ENCODE measurements at places on chromosomes 16 and 17.

- DNase-seq: peak; percentile 84
Measured at GRCh38 chr17:6413065-6413464, 21.9 kb downstream of the AIPL1 start.

GRCh38 chr16:3328643-3329042 is 23.3 kb downstream of the ZNF75A start:
- peak; percentile 27 for DNase-seq

- DNase-seq: peak; percentile 47
Measured at GRCh38 chr17:71118039-71118438, 948.7 kb downstream of the KCNJ2 start.

DNA sequence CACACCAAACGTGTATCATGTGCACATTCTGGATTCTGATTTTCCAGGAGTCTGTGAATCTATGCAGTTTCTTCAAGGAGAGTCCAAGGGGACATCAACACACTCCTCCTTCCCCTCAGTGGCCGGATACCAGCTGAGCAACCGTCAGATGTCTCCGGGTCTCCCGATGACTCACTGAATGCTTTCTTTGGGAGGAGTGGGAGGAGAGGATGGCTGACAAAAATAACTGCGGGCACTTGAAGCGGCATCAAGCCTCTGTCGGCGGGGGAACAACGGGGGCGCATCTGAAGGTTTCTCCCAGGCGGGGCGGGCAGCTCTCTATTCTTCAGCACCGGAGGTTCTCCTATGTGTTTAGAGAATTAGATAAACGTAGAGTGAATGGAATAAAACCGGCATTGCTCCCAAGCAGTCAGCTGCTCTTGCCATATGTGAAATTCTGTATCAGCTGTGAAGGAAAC is 24.6 kb upstream of the LRRC75A start:
- DNase-seq: no peak

DNA sequence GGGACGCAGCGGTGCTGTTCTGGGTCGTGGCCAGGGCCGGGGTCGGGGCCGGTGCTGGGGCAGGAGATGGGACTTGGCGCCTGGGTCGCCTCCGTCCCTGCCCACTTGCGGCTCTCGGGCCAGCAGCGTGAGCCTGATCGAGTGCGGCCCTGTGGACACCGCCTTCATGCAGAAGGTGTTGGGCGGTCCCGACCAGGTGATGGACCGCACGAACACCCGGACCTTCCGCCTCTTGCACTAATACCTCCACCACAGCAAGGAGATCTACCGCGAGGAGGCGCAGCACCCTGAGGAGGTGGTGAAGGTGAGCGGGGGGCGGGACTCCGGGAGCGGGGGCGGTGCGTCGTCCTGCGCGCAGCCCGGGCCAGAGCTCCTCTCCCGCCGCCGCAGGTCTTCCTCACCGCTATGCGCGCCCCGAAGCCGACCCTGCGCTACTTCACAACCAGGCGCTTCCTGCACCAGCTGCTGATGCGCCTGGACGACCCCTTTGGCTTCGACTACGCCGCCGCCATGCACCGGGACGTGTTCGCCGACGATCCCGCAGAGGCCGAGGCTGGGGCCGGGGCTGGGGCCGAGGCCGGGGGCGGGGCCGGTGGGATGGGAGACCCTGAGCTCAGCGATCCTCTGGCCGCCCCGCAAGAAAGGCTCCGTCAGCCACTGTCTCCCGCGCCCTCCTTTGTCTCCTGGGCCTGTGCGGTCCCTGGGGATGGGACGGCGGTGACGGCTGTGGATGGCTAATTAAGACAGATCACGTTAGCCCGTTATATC is 4.5 kb upstream of the HSD17B1 start:
- peak; percentile 96 for DNase-seq

DNA sequence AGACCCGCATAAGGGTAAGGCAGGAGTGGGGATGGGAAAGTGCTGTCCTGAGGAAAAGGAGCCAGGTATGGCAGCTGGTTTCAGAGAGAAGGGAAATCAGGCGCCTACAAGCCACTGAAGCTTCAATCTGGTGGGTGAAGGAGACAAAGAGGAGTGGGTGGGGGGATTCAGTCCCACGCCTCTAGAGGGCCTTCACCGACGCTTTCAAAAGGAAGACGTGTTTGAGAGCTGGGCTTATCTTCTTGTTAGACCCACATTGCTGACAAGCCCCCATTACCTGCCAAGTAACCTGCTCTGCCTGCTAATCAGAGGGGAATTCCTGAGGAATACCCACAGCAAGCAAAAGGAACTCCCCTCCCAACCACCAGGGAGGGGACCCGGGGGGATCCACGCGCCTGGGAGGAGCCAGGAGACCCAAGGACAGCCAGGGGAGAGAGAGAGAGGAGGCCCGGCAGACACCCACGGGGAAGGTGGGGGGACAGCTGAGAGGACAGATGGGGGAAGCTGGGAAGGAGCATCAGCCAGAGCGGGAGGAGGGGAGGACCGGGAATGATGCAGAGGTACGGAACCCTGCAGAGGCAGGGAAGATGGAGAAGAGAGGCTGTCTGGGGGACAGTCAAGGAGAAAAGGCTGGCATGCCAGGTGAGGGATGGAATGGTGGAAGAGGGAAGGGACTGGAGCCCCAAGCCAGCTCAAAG is 1.0 kb downstream of the MTMR4 start:
- no peak for DNase-seq

- DNase-seq: peak; percentile 57
Measured at GRCh38 chr16:19520861-19521331, 1.0 kb downstream of the GDE1 start.

DNA sequence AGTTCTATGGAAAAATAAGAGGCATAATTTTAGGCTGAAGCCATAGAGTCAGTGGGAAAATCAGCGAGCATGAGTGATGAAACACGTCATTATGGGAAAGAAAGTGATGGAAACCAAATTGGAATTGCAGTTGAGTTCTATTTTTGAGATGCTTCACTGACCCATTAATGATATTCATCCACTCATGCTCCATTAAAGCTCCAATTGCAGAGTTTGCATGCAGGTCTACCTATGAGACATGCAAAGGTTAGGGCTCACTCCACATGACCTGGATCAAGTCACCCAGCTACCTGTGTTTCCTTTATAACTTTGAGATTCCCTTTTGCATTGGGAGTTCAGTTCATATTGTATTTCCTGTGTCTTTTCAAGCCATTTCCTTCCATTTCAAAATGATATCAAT is 8.0 kb upstream of the KRTAP2-4 start:
- DNase-seq: no peak

DNA sequence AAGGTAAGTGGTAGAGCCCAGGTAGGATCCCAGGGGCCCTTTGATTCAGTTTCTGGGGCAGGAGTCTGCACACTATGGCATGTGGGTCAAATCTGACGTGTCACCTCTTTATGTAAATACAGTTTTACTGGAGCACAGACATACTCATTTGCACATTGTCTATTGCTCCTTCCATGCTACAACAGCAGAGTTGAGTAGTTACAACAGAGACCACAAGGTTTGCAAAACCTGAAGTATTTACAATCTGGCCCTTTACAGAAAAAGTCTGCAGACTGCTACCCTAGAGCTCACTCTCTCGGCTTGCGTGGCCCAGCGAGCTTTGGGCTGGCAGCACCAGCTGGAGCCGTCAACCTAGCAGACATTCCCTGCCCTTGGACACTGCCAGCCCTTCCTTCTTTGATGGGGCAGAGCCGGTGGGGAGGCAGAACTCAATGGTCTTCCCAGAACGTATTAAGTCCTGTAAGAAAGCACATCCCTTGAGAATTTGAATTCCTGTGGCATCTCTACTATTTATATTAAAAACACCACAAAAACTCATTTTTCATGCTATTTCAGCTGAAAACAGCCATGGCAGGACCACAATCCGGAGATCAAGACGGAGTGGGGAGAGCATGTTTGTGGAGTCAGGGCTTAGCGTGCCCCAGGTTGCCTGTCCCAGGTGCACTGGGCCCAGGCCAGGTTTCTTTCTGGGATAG is 133.1 kb upstream of the NUDT7 start:
- no peak for DNase-seq

DNA sequence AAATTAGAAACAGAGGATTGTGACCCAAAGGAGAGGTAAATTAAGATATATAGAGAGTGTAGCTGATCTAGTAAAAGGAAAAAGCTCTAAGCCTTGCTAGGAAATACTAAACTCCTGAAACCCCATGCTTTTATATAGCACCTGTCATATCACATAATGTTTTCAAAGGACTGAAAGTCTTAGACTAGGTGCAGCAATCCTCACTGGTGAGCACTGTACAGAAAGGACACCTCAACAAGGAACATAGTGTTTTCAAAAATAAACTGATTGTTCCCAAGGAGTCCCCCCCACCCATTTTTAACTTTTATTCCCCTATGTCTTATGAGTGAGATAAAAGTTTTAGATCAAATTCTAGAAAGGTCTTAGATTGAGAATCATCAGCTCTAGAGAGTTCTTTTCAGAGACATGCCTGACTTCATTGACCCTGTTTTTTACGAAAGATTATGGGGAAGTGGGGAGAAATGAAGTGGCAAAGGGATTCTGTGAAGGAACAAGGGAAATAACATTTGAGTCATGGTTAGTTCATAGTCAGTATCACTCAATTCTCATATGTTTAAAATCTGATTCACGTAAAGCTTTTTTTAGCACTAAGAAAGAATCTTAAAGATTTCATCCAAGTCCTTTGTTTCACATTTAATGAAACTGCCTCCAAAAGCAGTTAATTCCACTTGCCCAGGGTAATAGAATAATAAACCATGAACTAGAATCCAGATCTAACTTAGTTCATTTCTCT is 166.4 kb downstream of the CYB561 start:
- no peak for DNase-seq

GRCh38 chr17:81394921-81395599 is at the start of gene BAHCC1:
Gene BAHCC1 (plus strand): TSS chr17:81395457. CDS start chr17:81399740, 4,283 bp downstream.
- no peak for DNase-seq

GRCh38 chr16:11521055-11521454 is 65.7 kb downstream of the LITAF start:
- no peak for DNase-seq

DNA sequence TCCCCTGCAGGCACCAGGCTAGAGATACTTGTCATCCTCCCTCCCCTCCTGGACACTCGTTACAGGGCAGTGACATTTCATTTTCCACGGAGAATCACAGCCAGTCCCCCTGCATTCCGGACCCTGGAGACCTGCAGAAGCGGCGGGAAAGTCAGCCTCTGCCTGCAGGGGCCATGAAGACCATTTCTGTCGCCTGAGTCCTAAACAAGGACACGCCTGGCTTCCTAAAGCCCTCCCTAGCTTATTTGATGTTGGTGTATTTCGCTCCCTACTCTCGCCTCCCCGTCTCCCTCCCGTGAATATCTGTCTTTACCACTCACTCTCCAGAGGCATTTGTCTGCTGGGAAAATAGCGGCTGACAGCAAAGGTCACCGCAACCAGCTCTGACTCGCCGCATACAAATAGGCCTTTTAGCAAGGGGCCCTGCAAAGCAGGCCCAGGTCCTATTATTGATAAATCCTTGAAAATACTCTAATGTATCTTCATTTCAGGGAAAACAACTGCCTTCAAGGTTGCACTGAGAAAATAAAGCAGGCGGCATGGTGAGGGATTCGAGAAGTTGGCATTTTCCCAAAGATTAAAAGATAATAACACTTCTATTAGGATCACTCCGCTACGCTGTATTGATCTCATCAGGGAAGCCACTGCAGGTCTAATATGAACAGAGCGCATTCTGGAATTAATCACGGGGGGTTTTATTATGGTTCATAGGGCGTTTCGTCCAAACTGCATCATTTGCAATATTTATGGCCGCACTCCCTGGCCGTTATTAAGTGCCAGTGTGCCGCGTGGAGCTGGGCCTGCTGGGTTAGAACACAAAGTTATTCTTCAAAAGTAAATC is 447.1 kb upstream of the CDH5 start:
- no peak for DNase-seq

- no peak for DNase-seq
Measured at GRCh38 chr16:10601444-10602408, 21.3 kb upstream of the EMP2 start.

DNA sequence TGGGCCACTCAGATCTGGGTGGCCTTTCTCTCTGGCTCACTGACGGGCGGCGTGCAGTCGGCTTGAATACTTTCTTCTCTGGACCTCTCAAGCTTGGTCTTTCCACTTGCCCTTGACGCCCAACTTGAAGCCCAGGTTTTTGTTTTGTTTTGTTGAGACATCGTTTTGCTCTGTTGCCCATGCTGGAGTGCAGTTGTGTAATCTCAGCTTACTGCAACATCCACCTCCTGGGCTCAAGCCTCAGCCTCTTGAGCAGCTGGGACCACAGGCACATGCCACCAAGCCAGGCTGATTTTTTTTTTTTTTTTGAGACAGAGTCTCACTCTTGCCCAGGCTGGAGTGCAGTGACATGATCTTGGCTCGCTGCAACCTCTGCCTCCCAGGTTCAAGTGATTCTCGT is 22.7 kb upstream of the KIF19 start:
- no peak for DNase-seq

GRCh38 chr17:15385305-15385704 is 43.9 kb upstream of the TEKT3 start:
- no peak for DNase-seq
